ENCODE measurements at places on chromosomes 5 and 9.

- H3K4me3 ChIP-seq: no peak overlapping the region
- no peaks in the 10 kb centered on the region for H3K27me3 ChIP-seq
- no peak for DNase-seq
Measured at GRCh38 chr5:156883316-156883875, 33.3 kb downstream of the PPP1R2B start.

DNA sequence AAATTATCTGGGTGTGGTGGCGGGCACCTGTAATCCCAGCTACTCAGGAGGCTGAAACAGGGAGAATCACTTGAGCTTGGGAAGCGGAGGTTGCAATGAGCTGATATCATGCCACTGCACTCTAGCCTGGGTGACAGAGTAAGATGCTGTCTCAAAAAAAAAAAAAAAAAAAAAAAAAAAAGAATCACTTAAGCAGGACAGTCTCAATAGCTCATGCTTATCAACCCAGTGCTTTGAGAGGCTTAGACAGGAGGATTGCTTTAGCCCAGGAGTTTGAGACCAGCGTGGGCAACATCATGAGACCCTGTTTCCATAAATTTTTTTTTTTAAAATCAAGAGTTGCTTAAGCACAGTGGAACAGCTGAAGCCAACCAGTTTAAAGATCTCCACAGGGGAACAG lies 42.6 kb downstream of the LEAP2 start:
- no peak overlapping the region for H3K27ac ChIP-seq
- no peak overlapping the region for H3K4me3 ChIP-seq
- H3K27me3 ChIP-seq: no peaks in the 10 kb centered on the region
- H3K4me1 ChIP-seq: no peaks in the 10 kb centered on the region

- no peak for DNase-seq
- no peak overlapping the region for H3K4me3 ChIP-seq
- H3K36me3 ChIP-seq: no peaks in the 10 kb centered on the region
- no peak overlapping the region for H3K27ac ChIP-seq
- peaks cover 4% of the 10 kb centered on the region for H3K4me1 ChIP-seq
Measured at GRCh38 chr9:84811751-84812074, 142.2 kb downstream of the NTRK2 start.

GRCh38 chr9:38205279-38205678 lies 136.3 kb upstream of the SHB start:
- H3K4me3 ChIP-seq: no peak overlapping the region
- H3K36me3 ChIP-seq: no peaks in the 10 kb centered on the region
- no peaks in the 10 kb centered on the region for H3K27me3 ChIP-seq
- no peak overlapping the region for H3K27ac ChIP-seq

- no peak overlapping the region for H3K27ac ChIP-seq
- no peak for DNase-seq
- no peaks in the 10 kb centered on the region for H3K27me3 ChIP-seq
- H3K4me3 ChIP-seq: no peak overlapping the region
- no peaks in the 10 kb centered on the region for H3K4me1 ChIP-seq
Measured at GRCh38 chr9:89116064-89116804, 62.4 kb downstream of the SHC3 start.

DNA sequence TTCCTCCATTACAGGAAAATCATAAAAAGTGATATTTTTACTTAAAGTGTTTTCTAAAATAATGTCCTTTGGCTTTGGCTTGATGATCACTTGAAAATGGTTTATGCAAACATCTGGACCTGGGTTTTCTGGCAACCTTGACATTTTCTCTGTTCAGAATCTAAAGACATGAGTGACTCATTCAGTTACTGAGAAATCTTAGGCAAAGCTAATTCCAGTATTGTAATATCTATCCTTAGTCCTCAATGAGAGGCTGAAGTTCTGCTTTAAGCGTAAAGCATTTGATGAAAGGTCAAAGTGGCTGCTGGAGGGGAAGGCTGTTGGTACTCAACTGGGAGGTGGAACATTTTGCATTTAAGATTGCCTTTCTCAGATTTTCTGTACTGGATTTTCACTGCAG lies 2.3 kb downstream of the MAN2A1 start:
- no peaks in the 10 kb centered on the region for H3K36me3 ChIP-seq
- H3K27ac ChIP-seq: no peak overlapping the region
- no peak overlapping the region for H3K4me3 ChIP-seq

- no peak overlapping the region for H3K4me3 ChIP-seq
- H3K27ac ChIP-seq: no peak overlapping the region
- H3K27me3 ChIP-seq: no peaks in the 10 kb centered on the region
- no peak for DNase-seq
Measured at GRCh38 chr9:130766927-130767307, 68.1 kb upstream of the ABL1 start.

DNA sequence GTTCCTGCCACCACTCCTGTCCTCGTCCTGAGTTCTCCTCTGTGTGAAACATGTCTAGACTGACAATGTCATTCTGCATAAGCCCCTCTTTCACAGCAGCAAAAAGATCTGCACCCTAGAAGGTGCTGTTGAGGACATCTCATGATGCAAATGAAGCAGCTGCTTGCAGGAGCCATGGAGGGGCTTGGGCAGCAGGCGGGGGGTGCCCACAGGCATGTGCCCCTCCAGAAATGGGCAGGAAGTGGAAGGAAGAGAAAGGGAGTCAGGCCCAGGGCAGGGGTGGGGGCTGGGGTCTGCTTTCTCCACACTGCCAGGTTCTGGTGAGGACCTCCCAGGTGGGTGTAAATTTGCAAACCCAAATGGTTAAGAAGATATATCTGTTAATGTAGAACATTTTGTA lies 54.5 kb upstream of the KCNMB1 start:
- H3K27me3 ChIP-seq: no peaks in the 10 kb centered on the region
- DNase-seq: peak; percentile 11
- no peaks in the 10 kb centered on the region for H3K36me3 ChIP-seq
- H3K4me1 ChIP-seq: no peaks in the 10 kb centered on the region

- no peak overlapping the region for H3K4me3 ChIP-seq
- H3K27ac ChIP-seq: peak overlapping the region; percentile 96
- H3K36me3 ChIP-seq: peaks cover 35% of the 10 kb centered on the region
- no peaks in the 10 kb centered on the region for H3K4me1 ChIP-seq
- H3K27me3 ChIP-seq: no peaks in the 10 kb centered on the region
Measured at GRCh38 chr5:140550147-140551079, 3.0 kb downstream of the EIF4EBP3 start.

DNA sequence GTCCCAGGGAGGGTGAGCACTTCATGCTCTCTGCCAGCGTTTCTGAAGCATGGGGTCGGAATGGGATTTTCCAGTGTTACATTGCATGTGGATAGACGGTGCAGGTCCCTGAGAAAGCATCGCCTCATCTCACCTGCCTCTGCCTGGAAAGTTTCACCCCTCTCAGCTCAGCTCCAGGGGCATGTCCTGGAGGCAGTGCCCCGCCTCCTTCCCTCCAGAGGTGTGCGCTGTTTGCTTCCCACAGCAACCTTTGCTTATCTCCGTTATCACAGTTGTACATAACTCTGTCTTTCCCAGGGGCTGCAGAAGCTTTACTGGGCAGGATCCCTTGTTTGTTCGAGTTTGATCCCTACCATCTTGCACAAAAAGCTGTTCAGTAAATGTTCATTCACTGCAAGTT lies 10.7 kb upstream of the CREBRF start:
- H3K4me3 ChIP-seq: no peak overlapping the region
- no peaks in the 10 kb centered on the region for H3K4me1 ChIP-seq
- H3K27ac ChIP-seq: no peak overlapping the region
- no peaks in the 10 kb centered on the region for H3K27me3 ChIP-seq

- no peak for DNase-seq
- peak overlapping the region; percentile 91 for H3K4me3 ChIP-seq
- H3K27me3 ChIP-seq: no peaks in the 10 kb centered on the region
- H3K27ac ChIP-seq: peak overlapping the region; percentile 96
- no peaks in the 10 kb centered on the region for H3K36me3 ChIP-seq
- H3K4me1 ChIP-seq: peaks cover 28% of the 10 kb centered on the region
Measured at GRCh38 chr5:90528601-90529193, 687 bp downstream of the LYSMD3 start.

GRCh38 chr9:109868722-109869121 lies 88.7 kb downstream of the PALM2AKAP2 start:
- H3K27ac ChIP-seq: peak overlapping the region; percentile 72
- H3K4me3 ChIP-seq: no peak overlapping the region
- no peak for DNase-seq
- H3K36me3 ChIP-seq: no peaks in the 10 kb centered on the region

- no peaks in the 10 kb centered on the region for H3K4me1 ChIP-seq
- no peak overlapping the region for H3K4me3 ChIP-seq
- no peaks in the 10 kb centered on the region for H3K36me3 ChIP-seq
Measured at GRCh38 chr5:2912741-2913140, 161.3 kb upstream of the IRX2 start.

- no peak overlapping the region for H3K4me3 ChIP-seq
- H3K27ac ChIP-seq: no peak overlapping the region
- DNase-seq: no peak
- H3K4me1 ChIP-seq: no peaks in the 10 kb centered on the region
Measured at GRCh38 chr9:35882996-35883395, 12.8 kb upstream of the OR13J1 start.

DNA sequence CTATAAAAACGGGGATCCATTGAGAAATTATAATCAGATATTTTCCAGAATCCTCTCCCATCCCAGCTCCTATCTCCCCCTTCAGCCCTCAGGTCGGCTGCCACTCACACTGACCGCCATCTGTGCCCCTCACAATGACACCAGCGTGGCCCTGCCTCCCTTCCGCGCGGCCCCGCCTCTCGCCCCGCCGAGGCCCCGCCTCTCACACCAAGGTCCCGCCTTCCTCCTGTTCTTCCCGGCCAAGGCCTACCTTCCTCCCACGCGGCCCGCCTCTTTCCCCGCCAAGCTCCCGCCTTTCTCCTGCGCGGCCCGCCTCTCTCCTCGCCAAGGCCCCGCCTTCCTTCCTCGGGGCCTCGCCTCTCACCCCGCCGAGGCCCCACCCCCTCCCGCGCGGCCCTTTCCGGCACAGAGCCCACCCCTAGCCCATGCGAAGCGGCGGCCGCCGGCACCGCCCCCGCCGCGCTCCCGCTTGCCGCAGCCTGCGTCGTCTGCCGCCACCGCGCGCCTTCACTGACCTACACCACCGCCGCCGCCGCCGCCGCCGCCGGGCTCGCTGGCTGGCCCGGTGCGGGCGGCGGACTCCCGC lies at the start of gene DNAJC21:
DNAJC21 (plus strand) TSS at position 426 of the 586 bp plus-strand sequence. CDS start 261 bp downstream, outside the sequence.
- H3K4me3 ChIP-seq: peak within 1 kb of the TSS; percentile 86
- peaks cover 22% of the 10 kb centered on the region for H3K4me1 ChIP-seq
- H3K36me3 ChIP-seq: peaks cover 19% of the 10 kb centered on the region
- peak; percentile 95 for DNase-seq

DNA sequence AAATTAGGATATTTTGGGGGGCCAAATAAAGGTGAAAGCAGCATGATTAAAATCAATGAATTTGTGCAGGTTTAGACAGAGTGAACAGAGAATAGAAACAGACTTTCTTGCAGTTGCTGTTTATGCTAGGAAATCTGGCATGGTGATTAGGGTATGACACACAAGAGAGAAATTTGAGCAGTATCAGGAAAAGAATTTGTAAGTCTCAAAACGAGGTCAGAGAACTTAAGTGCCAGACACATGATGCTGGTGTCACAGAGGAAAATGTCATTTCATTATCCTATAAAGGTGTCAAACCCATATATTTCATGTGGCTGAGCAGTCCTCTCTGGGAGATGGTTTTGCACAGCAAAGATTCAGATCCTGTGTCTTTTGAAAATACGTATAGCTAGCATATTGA lies 15.7 kb downstream of the LVRN start:
- DNase-seq: no peak
- no peak overlapping the region for H3K4me3 ChIP-seq
- peaks cover 16% of the 10 kb centered on the region for H3K4me1 ChIP-seq
- no peaks in the 10 kb centered on the region for H3K27me3 ChIP-seq
- H3K36me3 ChIP-seq: no peaks in the 10 kb centered on the region
- peak overlapping the region; percentile 14 for H3K27ac ChIP-seq

- no peaks in the 10 kb centered on the region for H3K36me3 ChIP-seq
- no peaks in the 10 kb centered on the region for H3K4me1 ChIP-seq
- H3K27ac ChIP-seq: no peak overlapping the region
- no peak overlapping the region for H3K4me3 ChIP-seq
Measured at GRCh38 chr5:180390441-180391190, 37.5 kb upstream of the GFPT2 start.

DNA sequence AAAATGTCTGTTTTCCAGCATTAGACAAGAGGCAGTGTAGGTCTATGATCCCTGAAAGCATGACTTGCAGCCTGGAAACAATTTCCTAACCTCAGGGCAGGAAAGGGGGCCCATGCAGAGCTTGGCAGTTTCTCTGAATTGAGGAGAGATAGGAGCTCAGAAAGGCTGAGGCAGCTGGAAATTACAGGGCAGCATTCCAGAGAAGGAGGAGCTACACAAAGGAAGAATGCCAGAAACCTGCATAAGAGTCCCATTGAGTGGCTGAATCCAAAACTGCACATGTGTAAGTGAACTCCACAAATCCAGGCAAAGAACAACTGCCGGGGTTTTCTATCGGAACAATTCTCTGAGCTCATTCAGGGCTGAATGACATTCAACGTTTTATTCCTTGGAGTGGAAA lies 346.8 kb downstream of the PIK3R1 start:
- no peak for DNase-seq
- H3K36me3 ChIP-seq: no peaks in the 10 kb centered on the region
- H3K27me3 ChIP-seq: no peaks in the 10 kb centered on the region
- H3K4me1 ChIP-seq: no peaks in the 10 kb centered on the region

GRCh38 chr5:144219869-144220268 lies 49.2 kb downstream of the KCTD16 start:
- no peak for DNase-seq
- H3K27ac ChIP-seq: no peak overlapping the region
- H3K27me3 ChIP-seq: no peaks in the 10 kb centered on the region
- H3K4me3 ChIP-seq: no peak overlapping the region
- H3K4me1 ChIP-seq: no peaks in the 10 kb centered on the region

GRCh38 chr9:136551401-136552116 lies 5.7 kb upstream of the NOTCH1 start:
- H3K36me3 ChIP-seq: no peaks in the 10 kb centered on the region
- peak overlapping the region; percentile 22 for H3K4me3 ChIP-seq
- DNase-seq: peak; percentile 85
- H3K27ac ChIP-seq: peak overlapping the region; percentile 61
- peaks cover 38% of the 10 kb centered on the region for H3K4me1 ChIP-seq

GRCh38 chr5:11903121-11903613 lies 1.1 kb downstream of the CTNND2 start:
- H3K36me3 ChIP-seq: no peaks in the 10 kb centered on the region
- no peaks in the 10 kb centered on the region for H3K4me1 ChIP-seq
- DNase-seq: no peak
- peak overlapping the region; percentile 68 for H3K27ac ChIP-seq
- H3K4me3 ChIP-seq: peak overlapping the region; percentile 60
- H3K27me3 ChIP-seq: no peaks in the 10 kb centered on the region

- DNase-seq: no peak
- no peaks in the 10 kb centered on the region for H3K27me3 ChIP-seq
- no peak overlapping the region for H3K4me3 ChIP-seq
- peak overlapping the region; percentile 81 for H3K27ac ChIP-seq
- no peaks in the 10 kb centered on the region for H3K36me3 ChIP-seq
Measured at GRCh38 chr9:114177423-114178064, 22.2 kb downstream of the COL27A1 start.
